ENCODE measurements at places on chromosomes 2 and 18.

DNA sequence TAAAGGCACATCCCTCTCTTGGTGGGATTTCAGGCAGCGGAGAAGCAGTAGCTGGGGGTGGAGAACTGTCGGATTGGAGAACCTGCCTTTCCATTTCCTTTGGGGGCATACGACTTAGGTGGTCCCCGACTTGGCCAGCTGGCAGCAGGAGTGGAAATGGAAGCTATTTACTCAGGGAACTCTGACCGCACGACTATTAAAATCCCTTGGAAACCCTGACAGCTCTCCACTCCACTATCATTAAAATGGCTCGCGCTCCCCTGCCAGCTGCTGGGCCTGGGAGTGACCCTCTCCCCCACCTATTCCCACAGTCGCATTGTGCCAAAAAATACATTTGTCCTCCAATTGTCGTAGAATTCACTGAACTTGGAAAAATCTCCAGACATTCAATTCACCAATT, 77.7 kb upstream of the APCDD1 start:
- no peak for DNase-seq

- DNase-seq, result no peak
Measured at GRCh38 chr2:239803766-239804115, 221.4 kb downstream of the NDUFA10 start.

DNA sequence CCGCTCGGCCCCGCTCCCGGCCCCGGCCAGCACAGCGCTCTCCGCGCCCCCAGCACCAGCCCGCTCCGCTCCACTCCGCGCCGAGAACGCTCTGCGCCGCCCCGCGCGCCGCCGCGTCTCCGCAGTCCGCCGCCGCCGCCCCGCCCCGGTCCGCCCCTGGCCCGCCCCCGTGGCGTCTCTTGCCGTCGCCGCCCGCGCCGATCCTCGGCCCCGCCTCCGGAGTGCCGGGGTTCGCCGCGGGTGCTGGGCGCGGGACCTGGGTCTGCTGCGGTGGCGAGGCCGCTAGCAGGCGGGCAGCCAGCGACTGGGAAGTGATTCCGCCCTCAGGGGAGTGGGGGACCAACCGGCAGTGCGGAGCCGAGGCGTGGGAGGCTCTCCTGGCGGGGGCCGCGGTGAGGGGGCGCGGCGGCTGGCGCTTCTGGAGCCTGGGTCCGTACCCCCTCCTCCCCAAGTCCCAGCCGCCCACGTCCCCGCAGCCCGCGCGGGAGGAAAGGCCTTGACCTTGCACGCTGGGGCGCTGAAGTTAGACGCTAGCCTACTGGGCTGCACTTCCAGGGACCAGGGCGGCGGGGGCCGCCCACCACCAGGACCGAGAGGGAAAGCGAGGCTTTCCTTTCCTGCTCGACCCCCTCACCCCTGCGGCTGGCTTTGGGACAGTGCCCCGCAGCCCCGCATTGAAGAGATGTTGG, at the start of gene HS6ST1:
HS6ST1 (minus strand) TSS at position 93 of the 689 bp plus-strand sequence. CDS start 305 bp downstream, outside the sequence.
- peak; percentile 42 for DNase-seq

- no peak for DNase-seq
Measured at GRCh38 chr2:120509213-120509815, 163.4 kb downstream of the INHBB start.

DNA sequence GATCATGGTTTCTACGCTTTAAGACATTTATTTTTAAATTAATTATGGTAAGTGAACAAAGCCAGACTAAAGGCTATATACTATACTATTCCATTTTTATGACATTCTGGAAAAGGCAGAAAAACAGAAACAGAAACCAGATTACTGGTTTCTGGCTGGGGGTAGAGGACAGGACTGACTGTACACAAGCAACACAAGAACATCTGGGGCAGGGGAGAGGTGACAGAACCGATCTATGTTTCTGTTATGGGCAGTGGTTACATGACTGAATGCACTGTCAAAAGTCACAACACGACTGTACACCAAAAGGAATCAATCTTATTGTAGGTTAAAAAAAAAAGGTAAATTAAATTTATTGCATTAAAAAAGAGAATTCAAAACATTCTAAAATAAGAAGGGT, 64.7 kb downstream of the PTPN2 start:
- DNase-seq, result no peak

Measured in kidney glomerular epithelial cell (primary cell).